ENCODE measurements at places on chromosomes 6 and 20.

DNA sequence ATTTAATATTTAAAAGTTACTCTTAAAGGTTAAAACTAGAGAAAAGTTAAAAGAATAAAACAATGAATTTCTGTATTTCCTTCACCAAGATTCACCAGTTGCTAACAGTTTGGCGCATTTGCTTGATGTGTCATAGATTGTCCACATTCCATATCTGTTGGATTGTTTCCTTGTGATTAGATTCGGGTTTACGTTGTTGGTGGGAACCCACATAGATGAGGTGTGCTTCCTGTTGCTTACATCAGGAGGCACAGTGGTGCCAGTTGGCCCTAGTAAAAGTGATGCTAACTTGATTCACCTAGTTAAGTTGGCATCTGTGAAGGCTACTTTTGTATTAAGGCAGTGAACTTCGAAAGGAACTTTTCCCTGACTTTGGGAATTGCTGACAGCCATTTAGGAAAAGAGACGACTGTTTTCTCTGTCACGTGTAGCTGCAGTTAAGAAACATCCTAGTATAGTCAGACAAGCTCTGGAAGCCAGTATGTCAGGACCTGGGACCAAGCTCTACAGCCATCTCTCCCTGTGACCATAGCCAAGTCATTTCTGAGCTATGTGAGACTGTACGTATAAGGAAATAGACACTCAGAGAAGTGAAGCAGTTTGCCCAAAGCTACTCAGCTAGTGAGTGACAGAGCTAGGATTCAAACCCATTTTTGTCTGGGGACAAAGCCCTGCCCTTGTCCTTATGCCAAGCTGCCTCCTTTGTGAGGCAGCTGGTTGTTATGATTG, 49.0 kb downstream of the PPARD start:
- peak; percentile 98 for DNase-seq

GRCh38 chr6:30981942-30982772, 1.4 kb upstream of the MUC21 start:
- DNase-seq, result peak; percentile 82

DNA sequence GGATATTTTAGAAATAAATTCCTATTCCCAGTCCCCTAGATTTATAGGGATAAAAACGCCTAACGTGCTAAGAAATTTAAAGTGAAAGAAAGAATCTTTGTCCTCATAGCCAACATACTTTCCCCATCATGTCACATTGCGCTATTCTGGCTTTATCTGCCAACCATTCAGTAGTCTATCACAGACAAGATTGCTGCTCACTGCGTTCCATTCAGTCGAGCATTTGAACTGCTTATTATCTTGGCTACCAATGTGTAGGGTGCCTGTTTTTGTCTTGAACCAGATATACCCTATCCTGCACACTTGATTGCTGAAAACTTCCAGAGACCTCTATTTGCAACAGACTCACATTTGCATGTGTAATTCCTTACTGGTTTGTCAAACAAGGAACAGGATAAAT, 751.5 kb downstream of the EPHA7 start:
- DNase-seq, result no peak

GRCh38 chr6:39927159-39927558, 7.1 kb downstream of the MOCS1 start:
- DNase-seq, result peak; percentile 20

- DNase-seq, result peak; percentile 48
Observed at GRCh38 chr20:49345524-49345923, 67.7 kb upstream of the ZNFX1 start.

DNA sequence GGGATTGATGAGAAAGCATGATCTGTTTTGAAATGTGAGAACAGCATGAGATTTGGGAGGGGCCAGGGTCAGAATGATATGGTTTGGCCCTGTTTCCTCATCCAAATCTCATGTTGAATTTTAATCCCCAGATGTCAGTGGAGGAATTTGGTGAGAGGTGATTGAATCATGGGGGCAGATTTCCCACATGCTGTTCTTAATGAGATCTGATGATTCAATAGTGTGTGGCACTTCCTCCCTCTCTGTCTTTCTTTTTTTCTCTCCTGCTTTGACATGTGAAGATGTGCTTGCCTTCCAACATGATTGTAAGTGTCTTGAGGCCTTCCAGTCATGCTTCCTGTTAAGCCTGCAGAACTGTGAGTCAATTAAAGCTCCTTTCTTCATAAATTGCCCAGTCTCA, 1060.3 kb upstream of the CITED2 start:
- DNase-seq, result peak; percentile 77

GRCh38 chr6:140732991-140733390, 1358.5 kb upstream of the CITED2 start:
- no peak for DNase-seq

- DNase-seq, result peak; percentile 86
Observed at GRCh38 chr6:144346719-144347447, 61.7 kb downstream of the UTRN start.

DNA sequence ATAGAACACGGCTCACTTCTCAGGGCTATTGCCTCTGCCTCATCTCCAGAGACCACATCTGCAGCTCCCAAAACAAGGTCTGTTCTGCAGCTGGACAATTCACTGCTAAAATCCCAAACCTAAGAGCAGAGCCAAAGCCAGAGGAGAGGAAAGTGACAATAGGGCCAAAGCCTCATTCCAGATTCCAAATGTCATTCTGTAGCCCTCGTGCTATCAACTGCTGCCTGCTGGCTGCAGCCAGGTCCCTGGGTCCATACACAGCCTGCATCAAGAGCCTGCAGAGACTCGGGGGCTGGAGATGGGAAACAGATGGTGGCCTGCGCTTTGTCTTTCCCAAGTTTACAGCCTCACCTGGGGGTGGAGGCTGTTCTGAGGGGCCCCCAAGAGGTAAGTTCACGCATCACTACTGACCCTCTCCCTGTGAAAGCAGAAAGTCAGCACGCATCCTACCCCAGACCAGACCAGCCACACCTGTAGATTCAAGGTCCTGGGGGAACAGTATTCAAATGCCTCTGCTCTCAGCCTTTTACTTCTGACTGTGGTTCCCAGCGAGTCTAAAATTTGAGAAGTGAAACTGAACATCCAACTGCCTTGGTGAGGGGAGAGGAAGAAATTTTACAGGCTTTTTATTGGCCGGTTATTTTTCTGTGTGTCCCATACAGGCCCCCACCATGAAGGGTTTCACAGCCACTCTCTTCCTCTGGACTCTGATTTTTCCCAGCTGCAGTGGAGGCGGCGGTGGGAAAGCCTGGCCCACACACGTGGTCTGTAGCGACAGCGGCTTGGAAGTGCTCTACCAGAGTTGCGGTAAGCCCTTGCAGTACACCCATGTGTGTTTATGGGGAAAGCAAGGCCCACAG, at the start of gene LY86:
Gene LY86, plus strand, starts transcription at position 657 of the 860 bp plus-strand sequence. Its CDS starts 15 bp downstream, at position 672.
- DNase-seq, result no peak

DNA sequence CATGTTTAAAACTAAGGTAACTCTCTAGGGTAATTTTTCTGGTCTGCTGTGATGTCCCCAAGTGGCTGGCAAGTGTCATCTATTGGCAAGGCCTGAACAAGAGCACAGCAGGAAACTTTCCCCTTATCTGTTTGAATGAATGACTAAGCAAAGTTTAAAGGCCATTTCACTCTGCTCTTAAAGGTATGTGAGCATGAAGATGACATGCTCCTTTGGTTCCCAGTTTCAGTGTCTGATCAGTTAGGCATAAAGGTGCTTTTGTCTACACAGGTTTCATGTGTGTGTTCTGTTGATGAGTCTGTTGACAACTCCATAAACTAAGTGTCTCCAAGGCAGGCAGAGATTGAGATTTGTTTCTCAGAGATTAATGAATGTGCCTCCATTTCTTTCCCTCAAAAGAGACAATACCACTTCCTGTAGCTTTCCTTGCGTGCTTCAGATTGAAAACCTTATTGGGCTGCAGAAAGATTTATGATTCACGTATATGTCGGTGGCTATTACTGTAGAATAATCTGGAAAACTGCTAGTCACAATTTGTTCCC, 83.9 kb downstream of the MAP3K7 start:
- peak; percentile 3 for DNase-seq

DNA sequence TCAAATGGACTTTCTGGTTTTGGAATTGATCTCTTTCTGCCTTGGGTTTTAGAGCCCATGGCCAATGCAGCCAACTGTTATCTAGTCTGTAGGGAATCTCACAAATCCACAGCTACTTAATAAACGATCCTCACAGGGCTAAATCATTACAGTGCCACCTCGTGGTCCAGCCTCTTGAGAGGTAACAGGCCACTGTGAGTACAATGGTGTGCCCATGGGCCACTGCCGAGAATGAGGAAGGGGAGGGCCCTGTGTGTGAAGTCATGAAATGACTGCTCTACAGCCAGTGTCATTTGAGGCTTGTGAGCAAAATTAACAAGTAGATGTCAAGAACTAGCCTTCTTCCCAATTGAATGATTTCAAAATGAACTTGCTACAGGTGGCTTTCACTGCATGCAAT, 54.3 kb upstream of the GMPR start:
- DNase-seq, result peak; percentile 70

GRCh38 chr6:21836277-21836676, 242.7 kb downstream of the SOX4 start:
- DNase-seq, result no peak

GRCh38 chr6:13526727-13527670, 39.6 kb upstream of the GFOD1 start:
- DNase-seq, result peak; percentile 55

GRCh38 chr20:53623134-53623453, 29.5 kb upstream of the ZNF217 start:
- no peak for DNase-seq

DNA sequence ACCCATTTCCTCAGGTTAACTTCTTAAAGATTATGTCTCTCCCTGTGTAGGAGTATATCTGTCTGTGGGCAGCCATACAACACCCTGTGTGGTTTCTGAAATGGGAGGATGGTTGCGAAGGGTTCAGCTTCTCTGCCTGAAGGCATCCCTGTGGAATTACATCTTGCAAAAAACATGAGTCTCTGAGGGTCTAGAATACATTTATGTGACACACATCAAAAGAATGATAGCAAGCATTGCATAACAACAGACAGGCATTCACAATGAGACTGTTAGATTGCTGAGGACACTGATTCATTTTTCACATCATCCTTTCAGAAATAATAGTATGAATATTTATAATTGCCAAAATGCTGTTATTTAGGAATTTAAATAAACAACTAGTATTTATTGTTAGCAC, 670.9 kb downstream of the HTR1B start:
- peak; percentile 59 for DNase-seq

DNA sequence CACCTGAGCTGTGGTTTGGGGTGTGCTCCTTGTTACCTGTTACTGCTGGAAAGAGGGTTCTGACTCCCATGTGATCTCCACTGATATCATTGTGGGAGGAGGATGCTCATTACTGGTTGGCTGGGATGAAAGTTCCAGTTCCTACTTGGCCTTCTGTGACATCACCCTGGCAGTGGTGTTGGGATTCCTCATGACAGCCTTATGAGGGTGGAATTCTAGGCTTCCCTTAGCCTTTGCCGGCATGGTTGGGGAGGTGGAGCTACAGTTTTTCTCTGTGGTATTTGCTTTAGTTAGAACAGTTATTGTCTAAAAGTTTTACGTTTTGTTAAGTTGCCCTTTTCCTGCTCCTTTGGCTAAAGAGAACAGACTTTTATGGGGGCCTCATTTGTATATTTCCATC, 112.1 kb downstream of the AFG1L start:
- DNase-seq, result no peak

- peak; percentile 23 for DNase-seq
Observed at GRCh38 chr20:13220904-13221297, at the start of gene ISM1. TSS of gene ISM1 (plus strand) at chr20:13221274. CDS start at chr20:13221777, 503 bp downstream.

GRCh38 chr20:3712279-3712873, at the start of gene SIGLEC1:
TSS of gene SIGLEC1 (minus strand) at chr20:3712600. CDS start at chr20:3707128, 5,472 bp downstream.
- no peak for DNase-seq

DNA sequence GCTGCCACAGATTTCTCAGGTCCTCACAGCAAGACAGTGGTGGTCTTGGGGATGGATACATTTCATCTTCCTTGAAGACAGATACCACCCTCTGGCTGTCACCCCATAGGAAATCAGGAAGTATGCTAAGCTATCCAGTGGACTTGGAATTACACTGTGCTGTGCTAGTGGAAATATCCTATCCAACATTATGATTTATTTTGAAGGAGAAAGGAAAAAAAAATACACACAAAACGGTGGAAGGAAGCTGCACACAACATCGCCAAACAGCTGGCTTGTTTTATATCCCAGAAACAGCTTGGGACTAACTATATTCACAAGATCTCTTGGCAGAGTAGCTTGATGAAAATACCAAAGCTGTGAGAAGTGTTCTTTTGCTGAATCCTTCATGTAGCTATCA, 257.6 kb downstream of the LAMA2 start:
- no peak for DNase-seq

DNA sequence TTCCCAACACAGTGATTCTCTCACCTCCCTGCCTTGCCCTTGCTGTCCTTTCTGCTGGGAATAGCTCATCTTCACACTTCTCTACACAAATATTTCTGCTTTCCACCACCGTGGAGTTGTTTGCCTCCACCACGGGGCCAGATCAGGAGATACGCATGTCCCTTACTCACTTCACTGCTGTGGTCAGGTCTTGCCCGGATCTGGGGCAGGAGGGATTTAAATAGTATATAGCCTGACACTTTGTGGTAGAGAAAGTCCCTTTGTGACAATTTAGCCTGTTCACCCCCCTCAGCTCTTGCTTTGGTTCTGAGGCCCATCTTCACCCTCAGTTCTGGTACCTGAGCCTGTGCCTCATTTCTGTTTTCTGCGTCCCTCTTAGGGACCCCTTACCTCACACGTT, 92.6 kb upstream of the PREP start:
- no peak for DNase-seq

DNA sequence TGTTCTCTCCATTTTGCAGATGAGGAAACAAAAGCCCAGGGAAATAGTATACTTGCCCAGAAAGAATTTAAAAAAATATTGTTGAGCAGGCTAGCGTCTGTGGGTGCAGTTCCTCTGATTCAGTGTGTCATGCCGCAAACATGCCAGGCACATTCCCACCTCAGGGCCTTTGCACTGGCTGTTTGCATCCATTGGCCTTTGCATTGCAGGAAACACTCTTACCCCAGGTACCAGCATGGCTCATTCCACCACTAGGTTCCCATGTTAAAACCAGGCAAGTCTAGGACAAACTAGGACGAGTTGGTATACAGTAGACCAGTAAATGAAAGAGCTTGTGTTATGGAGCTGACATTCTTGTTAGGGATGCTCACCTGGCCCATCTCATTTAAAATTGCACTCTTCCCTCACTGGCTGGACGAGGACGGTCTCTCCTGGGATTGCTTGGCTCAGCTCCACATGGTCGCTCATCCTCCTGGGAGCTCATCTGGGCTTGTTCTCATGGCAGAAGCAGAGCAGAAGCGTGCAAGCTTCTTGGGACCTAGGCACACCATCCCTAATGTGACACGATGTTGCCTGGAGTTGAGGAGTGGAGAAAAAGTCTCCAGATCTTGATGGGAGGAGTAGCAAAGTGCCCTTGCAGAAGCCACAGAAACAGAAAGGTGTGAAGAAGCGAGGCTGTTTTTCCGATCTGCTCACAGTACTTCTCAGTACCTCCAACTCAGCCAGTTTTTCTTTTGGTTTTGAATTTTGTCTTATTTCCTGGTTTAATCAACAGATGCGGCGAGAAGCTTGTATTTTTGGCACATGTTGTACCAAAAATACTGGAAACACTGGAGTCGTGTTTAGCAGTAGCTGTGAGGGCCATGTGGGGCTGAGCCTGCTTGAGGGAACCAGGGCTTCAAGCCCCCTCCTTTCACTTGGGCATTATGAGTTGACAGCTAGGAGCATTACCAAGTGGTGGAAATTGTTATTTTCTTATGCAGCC, 13.9 kb downstream of the ZNF831 start:
- DNase-seq, result no peak

Measured in epithelial cell of esophagus (primary cell).